ENCODE measurements at places on chromosomes 4 and X.
A peak's percentile ranks its signal among the peaks of the same experiment; 100 is the strongest.

DNA sequence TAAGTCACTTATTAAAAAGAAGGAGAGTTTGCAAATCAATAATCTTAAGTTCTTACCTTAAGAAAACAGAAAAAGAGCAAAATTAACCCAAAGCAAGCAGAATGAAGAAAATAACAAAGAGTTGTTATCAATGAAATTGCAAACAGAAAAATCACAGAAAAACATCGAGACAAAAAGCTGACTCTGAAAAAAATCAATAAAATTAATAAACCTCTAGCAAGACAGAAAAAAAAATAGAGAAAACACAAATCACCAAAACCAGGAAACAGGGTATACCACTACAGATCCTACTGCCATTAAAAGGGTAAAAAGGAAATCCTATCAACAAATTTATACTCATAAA is 17.3 kb upstream of the RBM41 start:
- DNase-seq = no peak

DNA sequence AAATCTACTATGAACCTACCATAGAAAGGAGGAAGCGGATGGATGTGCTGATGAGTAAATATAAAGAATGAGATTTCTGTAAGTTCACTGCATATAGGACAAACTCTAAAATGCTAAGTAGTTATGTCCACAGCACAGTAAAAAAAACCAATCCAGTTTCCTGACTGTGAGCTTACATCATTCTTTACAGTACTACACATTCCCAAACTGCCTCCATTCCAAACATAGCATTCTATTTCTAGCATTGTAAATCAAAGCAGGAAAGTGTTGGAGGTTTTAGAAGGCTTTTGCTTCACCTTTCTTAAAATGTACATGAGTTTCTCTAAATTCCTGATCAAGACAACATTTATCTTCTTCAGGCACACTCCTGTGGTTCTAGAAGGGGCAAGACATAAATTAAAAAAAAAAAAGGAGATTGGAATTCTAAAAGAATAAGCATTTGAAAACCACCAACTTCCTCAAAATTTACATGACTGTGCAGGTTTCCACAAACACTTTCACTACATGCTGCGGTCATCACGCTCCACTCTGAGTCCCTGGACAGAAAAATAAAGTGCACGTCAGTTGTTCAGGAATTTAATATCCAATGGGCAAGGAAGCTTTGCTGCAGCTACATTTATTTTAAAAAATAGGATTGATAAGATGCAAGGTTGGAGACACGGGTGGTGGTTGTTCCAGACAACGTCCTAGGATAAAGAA is 297.6 kb upstream of the STS start:
- no peak for DNase-seq

DNA sequence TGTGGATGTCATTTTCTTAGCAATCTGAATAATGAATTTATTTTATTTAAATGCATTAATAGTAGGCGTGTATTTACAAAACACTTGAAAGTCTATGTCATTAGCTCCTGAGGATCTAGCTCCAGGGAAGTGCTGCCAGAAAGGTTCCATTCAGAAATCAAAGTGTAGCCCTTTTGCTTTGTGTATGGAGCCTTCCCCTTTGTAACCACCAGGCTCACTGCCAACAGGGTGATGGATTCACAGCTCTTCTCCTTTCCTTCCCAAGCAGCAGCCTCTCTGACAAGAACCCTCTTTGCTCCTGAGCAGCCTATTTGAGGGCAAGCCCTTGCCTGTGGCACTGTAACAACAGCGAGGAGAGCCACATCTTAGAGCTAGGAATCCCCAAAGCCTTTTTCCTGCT is 286.0 kb upstream of the RASGEF1B start:
- no peak for DNase-seq

GRCh38 chr4:168813890-168814289 is 196.2 kb downstream of the CBR4 start:
- no peak for DNase-seq

DNA sequence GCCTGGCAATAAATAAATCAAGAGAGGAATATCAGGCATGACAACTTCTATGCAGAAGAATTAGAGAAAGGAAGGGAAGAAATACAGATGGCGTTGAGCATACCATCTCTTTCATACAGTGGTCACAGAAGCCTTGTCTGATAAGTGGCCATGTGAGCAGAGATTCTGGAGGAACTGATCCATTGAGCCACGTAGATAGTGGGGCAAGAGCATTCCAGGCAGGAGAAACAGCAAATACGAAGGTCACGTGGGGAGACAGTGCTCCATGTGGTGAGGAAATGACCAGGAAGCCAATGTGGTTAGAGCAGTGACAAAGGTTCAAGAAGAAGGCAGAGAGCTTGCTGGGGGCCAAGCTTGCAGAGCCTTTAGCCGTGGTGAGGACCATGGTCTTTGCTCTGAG is 226.7 kb upstream of the NOCT start:
- DNase-seq = no peak

DNA sequence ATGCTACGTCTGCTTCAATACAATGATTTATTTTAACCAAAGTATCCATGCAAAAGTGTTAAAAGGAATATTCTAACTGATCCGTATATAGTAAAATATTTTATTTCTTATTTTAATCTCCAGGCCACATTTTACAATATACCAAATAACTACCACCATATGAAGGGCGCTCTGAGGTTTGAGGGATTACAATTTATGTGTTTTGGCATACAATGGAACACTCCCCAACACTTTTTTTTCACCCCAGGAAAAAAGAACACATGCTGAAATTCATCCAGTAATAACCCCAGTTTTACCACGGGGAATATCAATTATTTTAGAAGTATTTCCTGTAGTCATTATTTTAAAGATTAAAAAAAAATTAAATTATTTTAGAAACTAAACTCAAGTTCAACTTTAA is 65.4 kb downstream of the APBB2 start:
- no peak for DNase-seq

DNA sequence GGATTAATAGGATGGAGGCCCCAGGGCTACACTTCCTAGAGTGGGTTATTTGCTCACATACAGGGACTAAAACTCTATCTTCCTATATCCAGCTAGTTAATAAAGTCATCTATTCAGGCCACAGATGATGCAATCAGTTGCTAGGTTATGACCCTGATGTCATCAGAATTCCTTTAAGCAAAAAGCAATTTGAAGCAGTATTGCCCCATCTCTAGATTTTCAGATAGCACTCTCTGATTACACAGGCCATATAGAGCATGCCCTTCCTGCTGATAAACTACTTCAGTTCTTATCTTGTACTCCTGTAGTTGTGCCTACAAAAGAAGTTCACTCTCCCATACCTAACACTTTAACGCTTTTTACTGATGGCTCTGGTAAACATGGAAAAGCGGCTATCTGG is 84.8 kb downstream of the TMEM144 start:
- DNase-seq = no peak

GRCh38 chr4:109979920-109980717 is 67.4 kb downstream of the EGF start:
- no peak for DNase-seq

DNA sequence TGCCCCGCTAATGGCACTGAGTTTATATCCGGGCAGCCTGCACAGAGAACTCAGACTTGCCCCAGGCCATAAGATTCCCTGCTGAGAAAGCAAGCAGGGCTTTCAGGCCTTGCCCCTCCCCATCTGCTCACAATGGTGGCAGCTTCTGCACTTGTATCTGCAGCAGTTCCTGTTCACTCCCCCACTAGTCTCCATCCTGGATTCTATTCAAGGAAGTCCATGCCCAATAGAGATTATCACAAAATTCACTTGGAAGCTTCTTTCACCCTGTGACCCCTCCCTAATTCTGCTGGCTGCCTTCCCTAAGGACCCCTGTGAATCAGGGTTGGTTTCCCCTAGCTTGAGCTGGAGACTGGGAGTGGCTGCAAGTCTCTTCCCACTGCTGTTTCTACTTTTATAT is 34.5 kb upstream of the UCP1 start:
- no peak for DNase-seq

GRCh38 chr4:41155194-41155830 is 59.0 kb downstream of the APBB2 start:
- DNase-seq = no peak

DNA sequence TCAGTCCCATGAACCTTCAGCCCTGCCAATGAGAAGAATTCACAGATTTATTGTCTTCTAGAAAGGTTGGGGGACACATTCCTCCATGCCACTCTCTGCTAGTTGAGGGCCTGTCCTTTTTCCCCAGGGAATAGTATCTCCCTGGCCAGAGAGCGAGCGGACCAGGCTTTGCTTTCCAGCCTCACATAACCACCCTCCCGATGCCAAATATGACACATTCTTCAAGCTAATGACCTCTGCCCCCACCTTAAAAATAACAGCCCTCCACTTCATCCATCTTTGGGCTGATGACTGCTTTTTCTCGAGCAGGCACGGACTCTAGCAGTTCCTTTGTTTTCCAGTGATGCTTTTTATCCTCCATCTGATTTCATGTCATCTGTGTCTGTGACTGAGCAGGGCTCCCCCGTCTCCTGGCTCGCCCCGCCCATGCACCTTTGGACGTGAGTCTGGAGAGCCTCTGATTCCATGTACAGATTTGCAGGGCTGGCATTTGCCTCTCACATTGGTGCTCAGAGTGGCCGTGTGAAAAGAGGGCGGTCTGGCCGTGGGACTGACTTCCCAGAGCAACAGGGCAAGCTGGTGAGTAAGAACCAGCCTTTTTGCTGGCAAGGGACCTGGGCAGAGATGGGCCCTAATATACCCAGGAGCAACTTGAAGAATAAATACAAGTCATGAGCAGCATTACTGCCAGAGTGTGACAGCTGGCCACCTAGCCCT is 279.8 kb downstream of the BCOR start:
- no peak for DNase-seq

GRCh38 chr4:110005461-110006056 is 92.9 kb downstream of the EGF start:
- DNase-seq = peak; percentile 24

GRCh38 chr4:100508691-100509090 is 9.1 kb downstream of the EMCN start:
- DNase-seq = no peak

DNA sequence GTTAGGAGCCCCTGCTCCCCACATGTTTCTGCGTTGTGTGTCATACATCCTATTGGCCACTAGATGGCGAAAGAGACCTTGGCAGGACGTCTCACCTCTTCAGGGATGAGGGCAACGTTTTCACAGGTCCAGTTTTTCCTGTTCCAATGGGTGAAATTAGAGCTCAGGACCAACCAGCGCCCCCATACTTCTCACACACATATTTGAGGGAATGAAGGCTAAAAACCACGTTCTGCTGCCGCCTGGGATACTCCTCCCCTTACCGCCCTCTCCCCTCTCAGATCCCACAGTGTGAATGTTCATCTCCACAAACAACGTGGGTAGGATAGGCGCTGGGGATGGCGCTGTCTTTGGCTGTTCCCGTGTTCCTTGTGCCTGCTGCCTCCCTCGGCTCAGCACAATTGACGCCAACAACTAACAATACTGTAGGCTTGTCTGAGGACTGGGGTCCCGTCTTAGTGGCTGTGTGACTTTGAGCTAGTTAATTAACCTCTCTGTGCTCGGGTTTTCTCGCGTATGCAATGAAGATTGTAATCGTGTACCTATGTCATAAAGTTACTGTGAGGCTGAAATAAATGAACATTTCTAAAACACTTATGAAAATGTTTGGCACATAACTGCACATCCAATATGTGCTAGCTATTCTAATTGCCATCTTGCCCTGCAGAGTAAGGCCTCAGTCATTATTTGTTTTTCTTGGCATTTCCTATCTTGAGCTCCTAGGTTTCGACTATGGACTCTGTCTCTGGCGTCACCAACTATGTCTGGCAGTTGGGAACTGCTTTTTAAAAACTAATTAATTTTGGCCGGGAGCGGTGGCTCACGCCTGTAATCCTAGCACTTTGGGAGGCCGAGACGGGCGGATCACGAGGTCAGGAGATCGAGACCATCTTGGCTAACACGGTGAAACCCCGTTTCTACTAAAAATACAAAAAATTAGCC is 181.3 kb upstream of the STK26 start:
- no peak for DNase-seq

DNA sequence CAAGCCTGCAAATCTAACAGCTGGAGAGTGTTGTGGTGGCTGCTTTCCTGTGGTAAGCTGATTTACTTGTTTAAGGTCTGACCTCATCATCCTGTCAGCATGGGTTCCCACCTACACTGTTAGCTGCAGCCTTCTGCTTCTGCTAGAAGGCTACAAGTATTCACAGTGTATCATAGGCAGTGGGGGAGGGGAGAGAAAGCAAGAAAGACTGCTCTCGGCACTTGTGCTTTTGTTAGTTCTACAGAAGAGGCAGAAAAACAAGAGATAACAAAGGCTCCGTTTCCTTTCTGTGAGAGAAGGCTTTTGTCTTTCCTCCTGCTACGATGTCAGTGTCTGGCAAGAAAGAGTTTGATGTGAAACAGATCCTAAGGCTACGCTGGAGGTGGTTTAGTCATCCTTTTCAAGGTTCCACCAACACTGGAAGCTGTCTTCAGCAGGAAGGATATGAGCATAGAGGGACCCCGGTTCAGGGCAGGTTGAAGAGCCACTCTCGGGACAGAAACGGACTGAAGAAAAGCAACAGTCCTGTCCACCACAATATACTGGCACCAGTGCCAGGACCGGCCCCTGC is at the start of gene KLHL4:
TSS of gene KLHL4 (plus strand) at position 232 of the 571 bp plus-strand sequence. CDS start at position 324, 92 bp downstream.
- DNase-seq = no peak

GRCh38 chrX:44433556-44433955 is 90.1 kb upstream of the EFHC2 start:
- DNase-seq = no peak

DNA sequence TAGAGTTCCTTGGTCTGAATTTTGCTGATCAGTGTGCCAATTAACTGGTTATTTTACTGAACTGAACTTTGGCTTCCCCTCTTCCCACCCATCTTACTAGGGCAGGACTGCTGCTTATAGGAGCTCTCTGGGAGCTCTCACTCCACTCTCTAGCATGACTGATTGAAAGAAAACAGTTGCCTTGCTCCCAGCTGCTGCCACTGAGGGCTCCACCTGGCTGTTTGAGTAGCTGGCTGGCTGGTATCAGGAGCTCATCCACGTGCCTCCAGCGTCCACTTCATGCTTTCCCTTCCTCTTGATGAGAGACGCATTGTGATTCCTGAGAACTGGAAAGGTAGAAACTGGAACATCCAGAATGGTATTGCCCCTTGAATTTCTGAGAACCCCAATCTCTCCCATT is 73.0 kb upstream of the KLHL13 start:
- no peak for DNase-seq

Data from Panc1 (cell line).